Foreskin melanocyte (primary cell): ENCODE measurements at places on chromosomes 5 and 9.

GRCh38 chr9:137222190-137223077 lies at the start of gene RNF208:
RNF208 (minus strand) TSS chr9:137222240; CDS start chr9:137221212, 1,028 bp downstream.
- DNase-seq, result no peak

DNA sequence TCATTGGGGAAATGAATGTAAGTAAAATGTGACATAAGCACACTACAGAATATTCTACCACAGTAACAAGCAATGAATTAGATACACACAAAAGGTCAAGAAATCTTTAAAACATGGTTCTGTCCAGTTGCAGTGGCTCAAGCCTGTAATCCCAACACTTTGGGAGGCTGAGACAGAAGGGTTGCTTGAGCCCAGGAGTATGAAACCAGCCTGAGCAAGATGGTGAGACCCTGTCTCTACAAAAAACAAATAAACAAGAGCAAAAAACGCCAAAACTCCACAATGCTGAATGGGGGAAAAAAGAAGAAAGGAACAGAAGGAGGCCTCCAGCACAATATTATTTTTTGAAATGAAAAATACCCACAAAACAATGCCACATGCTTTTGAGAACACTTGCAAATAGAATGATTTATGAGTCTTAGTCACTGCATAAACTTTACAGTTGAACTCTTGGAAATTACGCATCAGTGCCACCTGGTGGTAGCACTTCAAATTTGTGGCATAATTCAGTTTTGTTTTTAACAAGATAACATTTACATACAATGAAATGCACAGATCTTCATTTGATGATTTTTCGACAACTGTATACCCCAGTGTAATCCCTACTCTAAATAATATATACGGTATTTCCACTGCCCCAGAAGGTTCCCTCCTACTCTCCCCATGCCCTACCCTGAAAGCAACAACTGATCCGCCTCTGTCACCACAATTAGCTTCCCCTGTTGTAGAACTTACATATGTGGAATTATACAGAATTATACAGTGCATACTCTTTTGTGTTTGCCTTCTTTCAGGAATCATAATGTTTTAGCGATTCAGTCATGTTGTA lies 14.4 kb upstream of the SPINK4 start:
- DNase-seq, result peak; percentile 75

GRCh38 chr9:129761293-129761900 lies 8.6 kb upstream of the PTGES start:
- no peak for DNase-seq

DNA sequence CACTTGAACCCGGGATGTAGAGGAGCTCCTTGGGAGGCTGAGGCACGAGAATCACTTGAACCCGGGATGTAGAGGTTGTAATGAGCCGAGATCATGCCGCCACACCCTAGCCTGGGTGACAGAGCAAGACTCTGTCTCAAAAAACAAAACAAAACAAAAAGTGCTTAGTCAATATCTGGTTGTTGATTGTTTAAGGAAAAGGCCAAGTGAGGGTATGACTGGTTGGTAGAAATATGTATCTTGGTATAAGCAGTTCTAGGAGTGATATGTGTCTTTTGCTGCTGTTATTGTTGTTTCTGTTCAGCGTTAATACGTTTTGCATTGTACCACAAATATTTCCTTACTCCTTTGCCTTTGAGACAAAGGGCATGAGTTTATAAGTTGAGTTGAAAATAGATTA lies 210.7 kb upstream of the DMRT1 start:
- no peak for DNase-seq

- no peak for DNase-seq
Observed at GRCh38 chr5:153617190-153617589, 126.7 kb downstream of the GRIA1 start.

- no peak for DNase-seq
Observed at GRCh38 chr5:94192658-94193391, 425.6 kb downstream of the KIAA0825 start.

- no peak for DNase-seq
Observed at GRCh38 chr9:78786794-78787193, 489.9 kb downstream of the PSAT1 start.

- DNase-seq, result no peak
Observed at GRCh38 chr9:114947058-114947457, 16.7 kb upstream of the TNFSF8 start.
